ENCODE measurements at places on chromosomes 1 and 21.

GRCh38 chr1:50665413-50665812 lies 242.2 kb upstream of the DMRTA2 start:
- no peak for DNase-seq

- no peak for DNase-seq
Observed at GRCh38 chr1:166905900-166906299, 29.8 kb upstream of the TADA1 start.

DNA sequence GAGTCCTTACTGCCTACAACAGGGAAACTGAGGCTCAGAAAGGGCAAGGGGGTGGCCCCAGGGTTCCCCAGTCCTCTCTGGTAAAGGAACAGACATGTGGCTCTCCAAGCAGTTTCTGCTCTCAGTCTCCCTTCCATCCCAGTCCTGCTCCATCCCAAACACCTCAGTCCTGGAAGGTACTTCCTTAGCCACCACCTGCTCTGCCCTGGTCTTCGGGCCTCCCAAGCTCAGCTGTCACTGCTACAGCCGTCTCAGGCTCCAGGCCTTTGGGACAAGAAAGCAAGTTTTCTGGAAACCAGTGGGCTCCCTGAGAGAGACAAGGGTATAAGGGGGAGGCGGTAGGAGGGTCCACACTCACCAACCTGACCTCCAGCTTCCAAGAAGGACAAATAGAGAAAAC lies 23.1 kb upstream of the ADGRB2 start:
- DNase-seq: no peak

GRCh38 chr1:198560161-198560560 lies 19.7 kb upstream of the ATP6V1G3 start:
- DNase-seq: no peak

- DNase-seq: no peak
Observed at GRCh38 chr1:232574889-232575762, 54.8 kb downstream of the SIPA1L2 start.

GRCh38 chr1:162210196-162210595 lies 140.7 kb downstream of the NOS1AP start:
- DNase-seq: no peak

DNA sequence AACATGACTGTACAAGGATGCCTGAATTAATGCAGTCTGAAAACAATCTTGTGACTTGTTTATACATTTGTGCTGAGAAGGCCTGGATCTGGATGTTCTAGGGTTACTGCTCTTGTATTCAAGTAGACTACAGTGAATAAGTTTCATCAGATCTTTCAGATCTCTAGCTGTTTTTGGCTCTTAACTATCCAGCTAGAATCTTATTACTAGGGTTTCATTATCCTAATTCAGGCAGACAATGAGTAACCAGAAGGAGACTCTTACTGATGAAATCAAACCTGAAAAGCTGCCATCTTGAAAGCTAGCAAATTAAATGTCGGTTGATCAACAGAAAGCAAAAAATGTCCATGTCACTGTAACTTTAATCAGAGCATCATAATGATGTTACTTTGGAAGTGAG lies 112.5 kb upstream of the KCNK2 start:
- no peak for DNase-seq

- no peak for DNase-seq
Observed at GRCh38 chr21:45267390-45267760, 20.3 kb downstream of the POFUT2 start.

- no peak for DNase-seq
Observed at GRCh38 chr1:40825996-40826395, 36.2 kb downstream of the CITED4 start.

DNA sequence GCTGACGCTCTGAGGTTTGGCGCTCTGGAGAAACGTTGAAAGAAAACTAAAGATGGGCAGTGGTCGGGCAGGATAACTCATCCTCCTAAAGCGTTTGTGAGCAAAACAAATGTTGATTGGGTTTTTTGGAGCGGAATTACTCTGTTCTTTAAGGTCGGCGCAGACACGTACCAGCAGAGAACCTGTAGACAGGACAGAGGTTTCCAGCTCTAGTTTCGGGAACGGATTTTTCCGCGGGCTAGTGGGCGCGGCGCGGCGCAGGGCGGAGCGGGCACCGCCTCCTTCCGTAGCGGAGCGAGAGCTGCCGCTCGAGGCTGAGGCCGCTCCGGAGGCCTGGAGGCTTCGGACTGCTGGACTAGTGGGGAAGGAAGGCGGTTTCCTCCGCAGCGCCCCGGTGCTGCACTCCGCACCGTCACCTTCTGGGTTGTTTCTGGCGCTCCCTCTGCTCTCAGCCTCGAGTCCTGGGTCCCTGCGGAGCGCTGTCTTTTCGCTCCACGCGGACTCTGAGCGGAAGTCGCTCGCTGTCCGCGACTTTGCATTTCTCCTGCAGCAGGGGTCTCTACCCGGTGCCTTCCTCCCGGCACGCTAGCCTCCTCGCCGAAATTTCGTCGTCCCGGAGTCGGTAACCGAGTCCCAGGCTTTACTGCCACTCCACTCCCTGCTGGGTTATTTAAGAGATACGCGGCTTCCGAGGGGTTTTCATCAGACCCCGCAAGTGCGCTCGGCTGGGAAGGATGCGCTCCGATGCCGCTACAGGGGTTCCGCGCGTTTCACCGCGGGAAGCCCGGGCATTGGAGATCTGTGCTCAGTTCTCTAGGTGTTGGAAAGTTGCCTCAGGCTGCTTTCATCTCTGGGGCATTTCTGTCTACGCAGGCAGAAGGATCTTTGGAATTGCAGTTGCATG lies 7.0 kb downstream of the FOXD2 start:
- no peak for DNase-seq

DNA sequence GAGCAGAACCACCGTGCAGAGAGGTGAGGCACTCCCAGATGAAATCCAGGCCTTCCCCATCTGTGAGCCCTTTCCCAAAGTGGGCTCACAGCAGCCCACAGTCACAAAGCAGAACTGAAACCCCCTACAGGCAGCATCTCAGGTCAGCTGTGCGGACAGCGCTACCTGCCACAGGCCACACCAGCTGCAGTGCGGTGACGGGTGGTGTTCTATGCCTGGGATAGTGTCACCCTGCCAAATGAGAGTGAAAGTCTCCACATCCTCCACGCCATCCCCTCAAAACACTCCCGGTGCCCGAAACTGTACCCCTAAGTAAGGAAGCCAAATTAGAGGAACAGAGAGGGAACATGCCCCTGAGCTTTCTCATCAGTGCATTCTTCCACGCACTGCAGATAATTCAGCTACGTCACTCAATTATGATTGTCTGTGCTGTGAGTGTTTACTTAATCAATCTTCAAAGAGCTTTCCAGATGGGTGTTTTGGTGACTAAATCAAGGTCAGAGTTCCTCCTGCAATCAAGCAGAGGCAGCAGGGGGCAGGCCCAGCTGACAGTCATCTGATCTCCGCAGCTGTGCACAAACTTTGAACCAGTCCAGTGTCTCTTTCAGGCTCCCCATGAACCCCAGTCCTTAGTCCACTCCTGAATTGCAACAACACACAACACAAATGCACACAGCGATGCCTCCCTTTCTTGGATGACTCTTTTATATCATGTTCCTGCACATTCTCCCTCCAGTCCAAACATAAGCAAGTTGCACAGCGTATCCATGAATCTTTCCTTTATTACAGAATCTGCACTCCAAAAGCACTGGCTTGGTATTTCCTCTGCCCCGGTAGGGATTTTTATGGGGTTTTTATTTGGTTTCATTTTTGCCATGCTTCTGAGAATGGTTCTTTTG lies 150.0 kb downstream of the TOMM20 start:
- peak; percentile 90 for DNase-seq

Data from GM06990 (cell line).